Posterior vena cava (tissue), 2 donors: ENCODE measurements at places on chromosomes 2 and 18. TPM values are rescaled to one million over a fixed set of nuclear protein-coding genes. Genes with fewer than 3 reads are reported as not detected.

Gene SLC9A4
- not detected for total RNA-seq

DNA sequence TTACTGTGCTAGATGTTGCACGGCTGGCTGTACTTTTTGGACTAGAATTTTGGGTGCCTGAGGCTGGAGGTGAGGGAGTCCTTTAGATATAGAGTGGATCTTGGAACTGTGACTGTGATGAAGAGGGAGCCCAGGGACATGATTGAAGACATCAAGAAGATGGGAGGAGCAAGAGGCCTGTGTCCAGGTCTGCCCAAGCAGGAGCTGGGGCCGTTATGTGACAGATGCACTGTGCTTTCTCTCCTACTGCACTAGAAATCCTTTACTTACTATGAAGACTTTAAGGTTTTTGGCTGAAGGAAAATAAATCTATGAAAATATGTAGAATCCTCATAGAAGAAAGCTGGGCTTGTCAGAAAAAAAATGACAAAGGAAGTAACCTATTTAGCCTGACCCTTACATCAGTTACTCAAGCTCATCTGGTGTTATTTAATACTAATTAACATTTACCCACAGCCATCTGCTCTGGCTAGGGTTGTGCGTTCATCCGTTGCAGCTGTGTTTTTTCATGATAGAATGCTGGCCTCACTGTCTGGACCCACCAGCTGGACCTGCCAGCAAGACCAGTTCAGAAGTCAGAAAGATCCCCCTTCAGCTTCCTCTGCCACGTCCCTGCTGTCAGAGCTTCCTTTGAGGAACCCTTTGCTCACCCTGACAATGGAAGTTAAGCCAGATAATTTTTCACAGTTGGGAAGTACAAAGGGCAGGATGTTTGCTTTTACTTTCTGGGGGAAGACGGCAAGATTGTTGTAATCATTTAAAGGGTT, 16.7 kb downstream of the TSN start:
- no peak for DNase-seq

DNA sequence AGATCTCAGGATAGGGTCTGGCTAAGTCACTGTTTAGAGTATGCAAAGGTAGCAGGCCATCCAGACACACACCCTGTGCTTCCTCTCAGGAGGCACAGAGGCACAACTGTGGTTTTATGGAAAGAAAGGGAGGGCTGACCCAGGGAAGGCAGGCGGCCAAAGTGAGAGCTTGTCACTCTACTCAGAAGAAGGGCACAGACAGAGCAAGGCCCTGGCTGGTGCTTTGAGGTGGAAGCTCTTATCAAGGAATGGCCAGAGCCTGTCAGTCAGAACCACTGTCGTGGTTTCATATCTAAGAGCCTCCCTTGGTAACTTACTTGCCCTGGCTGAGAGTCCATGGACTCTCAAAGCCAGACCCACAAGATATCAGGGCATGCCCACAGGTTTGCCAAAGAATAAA, 40.7 kb downstream of the SLC9A2 start:
- DNase-seq: no peak

Gene SETBP1
- total RNA-seq: 76.9 TPM

DNA sequence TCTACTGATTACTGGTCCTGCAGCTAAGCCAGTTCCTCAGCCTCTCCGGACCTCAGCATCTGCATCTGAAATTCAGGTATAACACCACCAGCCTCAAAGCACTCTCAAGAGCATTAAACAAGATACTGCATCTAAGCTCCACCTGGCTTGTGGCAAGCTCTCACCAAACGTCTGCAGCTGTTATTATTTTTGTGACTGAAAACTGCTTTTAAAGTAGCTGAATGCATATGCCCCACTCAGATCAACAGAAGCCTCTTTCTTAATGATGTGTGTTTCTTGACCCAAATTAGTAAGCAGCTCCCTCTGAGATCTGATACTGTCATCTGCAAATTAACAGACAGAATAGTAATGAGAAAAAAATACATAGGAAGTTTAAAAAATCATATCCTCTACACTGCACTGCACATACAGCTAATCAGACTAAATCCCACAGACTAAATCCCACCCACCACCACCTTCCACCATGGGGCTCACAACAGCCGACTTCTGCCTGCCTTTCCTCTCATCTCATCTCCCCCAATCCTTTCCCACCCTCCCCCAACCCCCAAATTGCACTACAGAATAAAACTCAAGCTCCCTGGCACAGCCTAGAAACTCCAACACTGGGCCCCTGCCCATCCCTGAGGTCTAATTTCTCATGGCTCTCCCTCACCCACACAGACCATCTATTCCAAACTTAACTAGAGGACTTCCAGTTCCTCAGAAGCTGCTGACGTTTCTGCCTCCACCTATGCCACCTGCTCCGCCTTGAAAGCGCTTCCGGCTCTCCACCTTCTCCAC, 52.9 kb downstream of the TMEM163 start:
- DNase-seq: no peak
